ENCODE measurements at places on chromosomes 6 and 20.

DNA sequence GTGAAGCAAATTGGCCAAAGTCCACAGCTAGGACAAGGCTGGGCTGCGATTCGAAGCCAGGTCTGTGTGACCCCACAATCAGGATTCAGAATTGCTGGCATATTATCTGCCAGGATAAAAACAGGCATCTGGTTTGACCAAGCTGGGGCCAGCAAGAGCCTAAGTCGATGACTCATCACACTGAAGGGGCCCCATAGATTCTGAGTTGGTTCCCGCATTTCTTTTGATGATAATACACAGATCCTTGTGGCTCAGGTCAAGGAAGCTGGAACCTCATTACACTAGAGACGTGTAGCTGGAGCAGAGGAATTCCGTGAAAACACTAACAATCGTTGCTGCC is 6.5 kb downstream of the KCNB1 start:
- DNase-seq = no peak

GRCh38 chr6:25008707-25009392 is 73.1 kb upstream of the RIPOR2 start:
- DNase-seq = no peak

DNA sequence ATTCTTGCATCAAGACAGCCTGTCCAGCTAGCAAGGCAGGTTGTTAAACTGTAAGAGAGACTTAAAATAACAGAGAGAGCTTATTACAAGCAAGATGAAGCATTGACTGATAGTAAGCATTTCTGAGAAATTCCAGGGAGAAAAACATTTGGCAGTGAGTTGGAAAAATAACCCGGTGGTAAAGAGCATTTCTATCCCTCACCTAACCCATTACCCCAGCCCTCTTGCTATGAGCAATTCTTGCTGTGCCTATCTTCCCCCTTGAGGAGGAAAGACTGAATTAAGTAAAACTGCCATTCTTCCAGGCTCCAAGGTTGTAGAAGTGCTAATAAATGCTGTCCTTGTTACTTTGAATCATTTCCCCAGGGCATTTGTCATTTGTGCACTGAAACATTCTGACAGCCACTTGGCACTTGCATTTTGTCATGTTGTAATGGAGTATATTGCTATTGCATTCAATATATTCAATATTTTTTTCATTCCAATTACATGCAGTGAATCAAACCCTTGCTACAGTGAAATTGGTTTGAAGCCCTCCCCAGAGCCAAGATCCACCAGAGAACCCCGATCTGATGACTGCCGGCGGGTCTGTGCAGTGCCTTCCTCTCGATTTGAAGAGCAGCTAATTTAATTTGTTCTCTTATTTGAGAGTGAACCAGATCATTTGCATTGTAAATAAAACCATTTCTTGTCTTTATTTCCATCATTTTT is 291.1 kb downstream of the HIVEP2 start:
- no peak for DNase-seq

GRCh38 chr6:111573131-111573883 is 32.4 kb downstream of the TRAF3IP2 start:
- DNase-seq = peak; percentile 21

DNA sequence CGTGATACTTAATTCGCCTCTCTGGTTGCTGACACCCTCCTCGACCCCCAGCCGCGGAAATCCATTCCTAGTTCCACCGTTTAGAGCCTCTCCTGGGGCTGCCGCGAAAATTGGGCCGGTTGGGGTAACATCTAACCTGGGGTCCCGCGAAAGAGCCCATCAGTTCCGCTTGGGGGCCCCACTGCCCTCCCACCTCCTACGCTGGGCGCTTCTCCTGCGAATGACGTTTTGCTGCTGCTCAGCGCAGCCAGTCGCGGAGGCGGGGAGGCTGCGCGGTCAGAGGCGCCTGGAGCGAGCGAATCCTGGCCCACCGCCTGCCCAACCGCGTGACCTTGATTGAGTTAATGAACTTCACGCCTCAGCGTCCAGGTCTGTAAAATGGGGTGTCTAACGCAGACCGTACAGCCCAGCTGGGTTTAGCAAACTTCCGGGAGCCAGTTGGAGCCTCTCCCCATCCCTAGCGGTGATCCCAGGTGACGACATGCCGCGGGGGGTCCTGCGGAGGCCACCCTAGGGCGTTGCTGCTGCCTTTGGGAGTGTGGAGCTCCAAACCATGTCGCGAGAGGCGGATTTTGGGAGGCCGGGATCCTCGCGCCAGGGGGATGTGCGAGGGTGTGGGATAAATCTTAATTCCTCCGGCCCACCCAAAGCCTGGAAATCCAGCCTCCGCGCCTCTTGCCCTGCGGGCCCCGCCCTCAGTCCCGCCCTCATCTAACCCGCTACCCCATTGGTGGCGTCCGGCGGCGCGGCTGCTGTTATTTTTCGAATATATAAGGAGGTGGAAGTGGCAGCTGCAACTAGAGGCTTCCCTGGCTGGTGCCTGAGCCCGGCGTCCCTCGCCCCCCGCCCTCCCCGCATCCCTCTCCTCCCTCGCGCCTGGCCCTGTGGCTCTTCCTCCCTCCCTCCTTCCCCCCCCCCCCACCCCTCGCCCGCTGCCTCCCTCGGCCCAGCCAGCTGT is at the start of gene CDC25B:
TSS of gene CDC25B (plus strand) at position 800 of the 958 bp plus-strand sequence. CDS start 222 bp downstream, outside the sequence.
- DNase-seq = peak; percentile 83

- no peak for DNase-seq
These were observed 110.0 kb downstream of the GPX5 start for GRCh38 chr6:28635547-28636158.

DNA sequence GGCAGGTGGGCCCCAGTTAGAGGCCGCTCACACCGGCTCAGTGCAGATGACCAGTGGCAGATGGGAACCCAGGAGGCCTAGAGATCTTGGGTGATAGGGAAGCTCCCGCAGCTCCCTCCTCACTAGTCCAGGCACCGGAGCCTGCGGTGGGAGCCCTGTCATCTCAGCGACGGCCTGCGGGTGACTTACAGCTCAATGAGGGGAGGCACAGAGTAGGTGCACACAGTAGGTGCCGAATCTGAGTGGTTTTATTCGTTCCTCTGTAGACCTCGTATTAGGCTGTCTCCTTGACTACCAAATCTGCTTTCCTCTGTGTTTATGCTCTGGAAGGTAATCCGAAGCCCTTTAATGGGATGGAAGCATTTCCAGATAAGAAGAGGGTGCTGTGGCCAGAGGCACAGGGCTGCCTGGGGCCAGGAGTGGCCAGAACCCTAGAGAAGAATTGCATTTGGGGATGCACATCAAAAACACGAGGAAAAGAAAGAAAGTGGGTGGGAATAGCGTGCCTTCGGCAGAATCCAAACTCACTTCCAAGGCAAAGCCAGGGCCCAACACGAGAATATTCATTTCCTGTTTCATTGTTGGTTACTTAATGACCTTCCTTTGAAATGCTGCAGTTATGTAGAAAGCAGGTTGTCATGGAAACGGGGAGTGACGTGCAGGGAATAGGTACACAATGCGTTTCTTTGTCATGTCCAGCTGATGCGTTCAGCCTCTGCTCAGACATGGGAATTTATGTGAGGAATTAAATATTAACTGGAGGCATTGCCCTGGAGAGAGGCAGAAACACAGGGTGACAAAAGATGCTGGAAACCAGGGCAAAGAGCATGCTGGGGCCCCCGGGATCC is 24.7 kb downstream of the MYT1 start:
- no peak for DNase-seq

DNA sequence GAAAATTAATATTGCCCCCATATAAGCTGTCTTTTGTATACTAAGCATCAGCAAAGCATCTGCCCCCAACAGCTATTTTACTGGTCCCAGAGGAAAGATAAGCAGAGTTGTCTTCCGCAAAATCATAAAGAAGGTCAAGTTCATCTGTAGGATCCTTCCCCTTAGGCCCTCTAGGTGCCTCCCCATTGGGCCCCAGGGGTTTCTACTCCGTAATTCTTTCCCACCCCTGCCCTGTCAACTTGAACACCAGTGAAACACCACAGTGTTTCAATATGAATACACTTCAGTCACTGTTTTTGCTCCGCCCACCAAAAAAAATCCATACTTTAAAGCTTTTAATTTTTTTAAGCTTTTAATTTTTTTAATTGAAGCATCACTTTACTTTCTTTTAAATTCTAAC is 159.2 kb downstream of the ATXN1 start:
- DNase-seq = no peak

DNA sequence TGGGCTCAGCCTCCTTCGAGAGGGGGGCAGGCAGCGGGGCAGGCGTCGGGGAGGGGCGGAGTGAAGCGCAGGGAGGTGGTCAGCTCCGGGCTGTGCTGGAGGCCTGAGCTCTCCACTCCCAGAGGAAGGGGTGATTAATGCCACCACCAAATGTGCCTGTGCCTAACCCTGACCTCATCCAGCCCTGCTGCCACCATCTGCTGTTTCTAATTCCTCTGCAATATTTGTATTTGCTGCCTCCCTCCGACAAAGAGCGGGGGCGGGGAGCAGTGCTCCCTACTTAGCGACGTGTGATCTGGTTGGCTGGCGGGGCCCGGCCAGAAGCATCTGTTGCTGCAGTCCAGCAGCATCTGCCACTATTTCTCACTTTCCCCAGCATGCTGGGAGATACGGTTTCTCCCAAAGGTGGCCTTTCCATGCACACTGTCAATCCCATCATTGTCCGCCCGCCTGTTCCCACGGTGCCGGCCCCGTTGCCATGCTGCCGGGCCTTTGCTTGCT is 47.0 kb downstream of the DLL1 start:
- DNase-seq = no peak

DNA sequence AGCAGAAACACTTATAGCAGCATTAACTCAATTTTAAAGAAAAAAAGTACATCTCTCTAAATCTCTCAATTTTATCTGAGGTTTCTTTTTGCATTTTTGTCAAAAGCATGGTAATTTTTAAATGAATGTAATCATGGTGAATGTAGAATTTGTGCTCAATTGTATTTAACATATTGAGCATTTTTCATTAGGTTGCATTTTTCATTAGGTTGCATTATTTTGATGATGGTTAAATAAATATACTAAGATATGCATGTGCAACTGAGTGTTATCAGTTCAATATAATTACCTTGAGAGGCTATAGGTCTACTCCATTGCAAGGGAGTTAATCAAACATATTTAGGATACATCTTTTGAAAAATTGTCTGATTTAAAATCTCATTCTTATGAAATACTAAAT is 355.1 kb upstream of the SPTLC3 start:
- DNase-seq = no peak

DNA sequence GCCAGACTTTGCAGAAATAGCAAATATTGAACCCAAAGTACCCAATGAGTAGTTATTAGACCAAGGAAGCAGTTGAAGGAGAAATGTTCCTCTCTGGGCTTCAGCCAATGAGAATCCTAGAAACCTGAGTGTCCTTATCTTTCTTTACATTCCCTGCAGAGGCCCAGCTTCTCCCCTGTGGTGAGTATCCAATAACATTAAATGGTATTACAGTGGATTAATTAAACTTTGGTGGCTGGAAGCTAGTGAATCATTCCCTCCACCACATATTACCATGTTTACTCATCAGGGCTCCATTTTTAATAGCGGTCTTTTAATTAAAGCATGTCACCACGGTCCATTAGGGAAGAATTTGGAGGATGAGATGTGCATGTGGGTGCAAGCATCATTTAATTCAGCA is 74.0 kb downstream of the UNC5CL start:
- no peak for DNase-seq

DNA sequence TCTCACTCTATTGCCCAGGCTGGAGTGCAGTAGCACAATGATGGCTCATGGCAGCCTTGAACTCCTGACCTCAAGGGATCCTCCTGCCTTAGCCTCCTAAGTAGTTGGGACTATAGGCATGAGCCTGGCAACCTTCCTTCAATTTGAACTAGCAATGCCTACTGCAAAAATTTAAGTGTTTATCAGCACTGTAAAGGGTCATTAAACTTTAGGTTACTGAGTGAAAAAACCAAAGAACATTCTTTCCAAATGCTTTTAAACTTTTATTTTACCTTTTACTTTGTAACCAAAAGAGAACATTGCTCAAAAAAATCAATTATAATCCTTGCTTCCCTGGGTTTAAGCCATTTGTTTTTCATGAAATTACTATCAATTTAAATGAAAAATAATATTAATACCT is 101.0 kb upstream of the NHSL1 start:
- no peak for DNase-seq

- no peak for DNase-seq
These were observed 54.4 kb downstream of the SNRNP48 start for GRCh38 chr6:7644417-7644816.

- peak; percentile 11 for DNase-seq
These were observed 197.0 kb downstream of the UTRN start for GRCh38 chr6:144482142-144482541.

- DNase-seq = no peak
These were observed 637 bp downstream of the TRPC4AP start for GRCh38 chr20:35091816-35092523.

GRCh38 chr6:13349811-13350506 is 21.6 kb upstream of the TBC1D7 start:
- DNase-seq = no peak

GRCh38 chr6:72559555-72559954 is 62.3 kb upstream of the KCNQ5 start:
- no peak for DNase-seq

DNA sequence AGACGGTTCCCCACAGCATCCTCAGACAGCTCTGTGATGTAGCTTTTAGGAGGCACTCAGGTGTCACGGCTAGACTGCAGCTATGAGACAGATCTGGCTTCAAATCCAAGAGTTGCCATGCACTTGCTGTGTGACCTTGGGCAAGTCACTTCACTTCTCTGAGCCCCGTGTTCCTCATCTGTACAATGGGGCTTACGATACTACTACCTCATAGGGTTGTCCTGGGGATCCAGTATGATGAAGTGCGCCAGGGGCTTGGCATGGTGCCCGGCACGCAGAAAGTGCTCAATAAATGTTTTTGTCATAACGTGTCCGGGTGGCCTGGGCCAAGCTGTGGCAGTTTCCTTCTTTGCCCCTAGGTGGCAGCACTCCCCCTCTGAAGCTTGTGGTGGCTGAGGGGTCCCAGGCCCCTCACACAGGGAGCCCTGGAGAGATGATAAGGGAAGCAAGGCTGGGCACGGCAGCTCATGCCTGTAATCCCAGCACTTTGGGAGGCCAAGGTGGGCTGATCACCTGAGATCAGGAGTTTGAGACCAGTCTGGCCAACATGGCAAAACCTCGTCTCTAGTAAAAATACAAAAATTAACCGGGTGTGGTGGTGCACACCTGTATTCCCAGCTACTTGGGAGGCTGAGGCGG is 19.1 kb upstream of the CHMP4B start:
- no peak for DNase-seq

- DNase-seq = no peak
These were observed 78.6 kb upstream of the AKAP12 start for GRCh38 chr6:151160929-151161757.

- DNase-seq = no peak
These were observed 16.1 kb downstream of the SCAF8 start for GRCh38 chr6:154749341-154749740.

- DNase-seq = no peak
These were observed 172.9 kb upstream of the SASH1 start for GRCh38 chr6:148169706-148170105.

DNA sequence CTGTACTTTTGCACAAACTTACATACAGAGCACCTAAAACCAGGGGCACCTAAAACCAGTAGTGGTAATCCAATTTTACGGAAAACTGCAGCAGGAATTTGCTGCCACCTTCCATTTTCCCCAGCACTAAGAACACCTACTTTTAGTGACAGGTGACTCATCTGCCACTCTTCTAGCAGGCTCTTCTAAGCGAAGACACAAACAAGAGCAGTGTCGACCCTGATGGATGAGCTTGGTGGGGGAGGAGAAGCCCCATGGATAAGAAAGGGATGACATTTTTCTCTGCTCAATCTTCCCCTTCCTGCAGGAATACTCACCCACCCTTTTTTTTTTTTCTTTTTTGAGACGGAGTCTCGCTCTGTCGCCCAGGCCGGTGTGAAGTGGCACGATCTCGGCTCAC is 116.9 kb downstream of the GMPR start:
- DNase-seq = no peak

- DNase-seq = no peak
These were observed 164.1 kb downstream of the FRK start for GRCh38 chr6:115896538-115897129.
